Peyer's patch (tissue), 4 donors: ENCODE measurements at places on chromosomes 12 and 14. TPM values are rescaled to one million over a fixed set of nuclear protein-coding genes. Genes with fewer than 3 reads are reported as not detected.

- DNase-seq = no peak
Observed at GRCh38 chr14:30994681-30995620, 30.5 kb upstream of the AP4S1 start.

- no peak for DNase-seq
Observed at GRCh38 chr14:67018720-67019119, 170.5 kb upstream of the GARIN2 start.

SAMD15 gene
- not detected for total RNA-seq

PTGER2 gene
- 6.4 TPM for total RNA-seq

GRCh38 chr14:104139460-104140212 lies 1.2 kb downstream of the KIF26A start:
- no peak for DNase-seq

GRCh38 chr12:77725611-77726010 lies 105.1 kb upstream of the NAV3 start:
- no peak for DNase-seq

CCDC38 gene
- total RNA-seq = not detected

KLRC4 gene
- 5.6 TPM for total RNA-seq

- DNase-seq = no peak
Observed at GRCh38 chr14:35878272-35879150, 52.4 kb downstream of the BRMS1L start.
